ENCODE measurements at places on chromosomes 7 and 10. TPM values are rescaled to one million over a fixed set of nuclear protein-coding genes. Genes with fewer than 3 reads are reported as not detected.

Gene DBF4
- total RNA-seq: 18.6 TPM

Gene CALML3
- total RNA-seq: 3.6 TPM

Gene LEP
- total RNA-seq: 41.6 TPM

Gene SMNDC1
- total RNA-seq: 13.4 TPM

Gene LOXL4
- total RNA-seq: 6.9 TPM

Gene SEMA3E
- 11.8 TPM for total RNA-seq

Gene SPACDR
- total RNA-seq: not detected

Gene GRID2IP
- total RNA-seq: not detected

Gene FBXL13
- total RNA-seq: 3.3 TPM

Gene ANXA8
- total RNA-seq: 4.9 TPM

Gene CLEC2L
- total RNA-seq: not detected

Gene ZNF727
- total RNA-seq: 2.9 TPM

Gene NCF1
- total RNA-seq: 6.1 TPM

Gene CAMK2B
- 2.0 TPM for total RNA-seq

Gene SRPK2
- 60.6 TPM for total RNA-seq

Gene TUBB8
- total RNA-seq: not detected

Gene PON1
- 0.29 TPM for total RNA-seq

Gene MET
- total RNA-seq: 25.8 TPM

Gene MBL2
- not detected for total RNA-seq

Gene CTAGE4
- total RNA-seq: 0.80 TPM

Gene ANKRD2
- total RNA-seq: not detected

Gene MALRD1
- 2.6 TPM for total RNA-seq

Gene ACTL6B
- total RNA-seq: not detected

Gene KCP
- total RNA-seq: 0.33 TPM

Gene SLC26A4
- 0.44 TPM for total RNA-seq

Gene ARL4A
- 28.5 TPM for total RNA-seq

Gene MOGAT3
- not detected for total RNA-seq
